Activated T-cell treated with anti-CD3 and anti-CD28 coated beads, Interleukin-2, amount 50 U/mL, for 72 hours (primary cell): ENCODE measurements at places on chromosomes 2 and 18. TPM values are rescaled to one million over a fixed set of nuclear protein-coding genes. Genes with fewer than 3 reads are reported as not detected.

GRCh38 chr2:33106115-33106514, 159.4 kb downstream of the LTBP1 start:
- no peaks in the 10 kb centered on the region for H3K4me1 ChIP-seq
- H3K27me3 ChIP-seq: peaks cover 46% of the 10 kb centered on the region
- no peak for DNase-seq
- no peaks in the 10 kb centered on the region for H3K36me3 ChIP-seq

DNA sequence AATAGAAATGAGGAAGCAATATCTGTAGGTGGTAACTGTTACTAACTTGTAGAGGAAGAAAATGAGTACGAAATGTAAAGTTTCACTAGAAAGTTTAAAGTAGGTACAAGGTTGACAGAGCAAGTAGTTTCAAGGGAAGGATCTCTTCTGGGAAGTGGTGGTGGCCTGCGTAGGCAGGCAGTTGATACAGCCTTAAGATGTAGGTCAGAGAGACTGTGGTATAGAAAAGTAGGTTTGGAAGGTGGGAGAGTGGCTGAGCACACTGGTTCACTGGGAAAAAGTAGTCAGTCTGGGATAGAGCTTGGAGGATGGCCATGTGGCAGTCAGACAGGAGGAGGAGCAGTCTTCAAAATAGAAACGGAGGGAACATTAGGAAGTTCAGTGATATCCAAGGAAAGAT, 23.5 kb downstream of the KDM3A start:
- H3K4me1 ChIP-seq: peaks cover 42% of the 10 kb centered on the region
- no peaks in the 10 kb centered on the region for H3K27me3 ChIP-seq
- peak overlapping the region; percentile 39 for H3K27ac ChIP-seq

- no peaks in the 10 kb centered on the region for H3K27me3 ChIP-seq
- peaks cover 98% of the 10 kb centered on the region for H3K4me1 ChIP-seq
- peaks cover 28% of the 10 kb centered on the region for H3K36me3 ChIP-seq
- peak overlapping the region; percentile 56 for H3K27ac ChIP-seq
- DNase-seq: no peak
These were observed 24.8 kb downstream of the LPIN2 start for GRCh38 chr18:2987876-2988790.

GRCh38 chr2:237685408-237685807, 58.0 kb downstream of the LRRFIP1 start:
- no peak for DNase-seq
- no peak overlapping the region for H3K27ac ChIP-seq
- H3K36me3 ChIP-seq: no peaks in the 10 kb centered on the region
- peaks cover 42% of the 10 kb centered on the region for H3K4me1 ChIP-seq
- no peaks in the 10 kb centered on the region for H3K27me3 ChIP-seq

DNA sequence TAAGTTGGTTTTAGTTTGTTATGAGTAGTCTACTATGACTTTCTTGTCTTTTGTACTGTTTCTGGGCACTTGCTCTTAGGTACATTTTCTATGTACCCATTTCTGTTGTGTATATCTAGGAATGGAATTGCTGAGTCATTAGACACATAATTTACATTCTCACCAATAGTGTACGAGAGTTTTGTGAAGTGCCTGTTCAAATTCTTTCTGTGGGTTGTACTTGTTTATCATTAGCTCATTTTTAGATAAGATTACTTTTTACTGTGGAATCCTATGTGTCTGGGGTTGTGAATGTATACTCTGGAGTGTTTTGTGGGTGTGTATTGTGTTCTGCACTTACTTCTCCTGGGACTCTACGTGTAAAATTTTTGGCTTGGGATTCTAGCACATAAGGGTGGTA, 36.6 kb upstream of the CD28 start:
- no peak overlapping the region for H3K4me3 ChIP-seq
- peaks cover 25% of the 10 kb centered on the region for H3K4me1 ChIP-seq
- no peak overlapping the region for H3K27ac ChIP-seq
- no peaks in the 10 kb centered on the region for H3K27me3 ChIP-seq
- H3K36me3 ChIP-seq: peaks cover 3% of the 10 kb centered on the region
- no peak for DNase-seq

DNA sequence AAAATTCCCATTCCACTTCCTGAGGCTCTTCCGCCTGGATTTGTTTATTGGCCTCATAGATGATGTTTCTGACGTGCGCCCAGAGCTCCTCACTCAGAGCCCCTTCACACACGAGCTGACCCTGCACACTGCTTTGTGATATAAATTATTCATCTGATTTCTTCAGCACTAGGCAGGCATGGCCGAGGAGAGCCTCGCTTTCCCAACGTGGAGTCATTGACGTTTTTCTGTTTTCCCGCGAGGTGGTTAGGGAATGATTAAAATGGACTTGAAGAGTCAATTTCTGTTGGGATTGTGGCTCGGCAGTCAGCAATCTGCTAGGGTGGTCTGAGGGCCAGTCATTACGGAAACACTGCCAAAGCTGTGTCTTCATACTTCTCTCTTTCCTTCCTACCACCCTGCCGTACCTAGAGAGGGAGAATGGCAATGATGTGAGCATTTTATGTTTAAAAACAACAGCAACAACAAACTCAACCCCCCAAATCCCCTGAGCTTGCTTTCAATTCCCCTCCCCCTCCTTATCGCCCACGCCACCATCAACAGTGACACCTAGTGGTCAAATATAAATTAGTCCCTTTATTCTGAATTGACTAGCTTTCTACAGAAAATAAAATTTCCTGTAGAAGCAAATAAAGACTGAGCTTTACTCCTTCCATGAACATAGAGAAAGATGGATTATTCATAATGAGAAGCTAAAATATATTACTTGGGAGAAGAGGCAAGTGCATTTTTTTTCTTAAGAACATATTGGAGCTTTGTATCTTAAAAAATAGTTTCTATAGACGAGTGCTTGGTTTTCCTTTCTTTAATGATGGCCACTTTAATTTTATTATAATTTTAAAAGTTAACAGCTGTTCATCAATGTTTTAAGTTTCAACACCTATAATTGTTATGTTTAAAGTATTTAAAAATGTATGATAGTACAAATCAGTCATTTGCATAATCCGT, 285.1 kb downstream of the MTX2 start:
- peak; percentile 21 for DNase-seq
- peaks cover 61% of the 10 kb centered on the region for H3K27me3 ChIP-seq
- H3K4me3 ChIP-seq: peak overlapping the region; percentile 85

- no peaks in the 10 kb centered on the region for H3K4me1 ChIP-seq
- H3K27ac ChIP-seq: no peak overlapping the region
- no peaks in the 10 kb centered on the region for H3K36me3 ChIP-seq
- DNase-seq: no peak
These were observed 73.3 kb upstream of the L3MBTL4 start for GRCh38 chr18:6487968-6488367.

GRCh38 chr2:207473049-207473930, 56.5 kb upstream of the CREB1 start:
- H3K4me3 ChIP-seq: no peak overlapping the region
- H3K4me1 ChIP-seq: peaks cover 35% of the 10 kb centered on the region
- no peaks in the 10 kb centered on the region for H3K27me3 ChIP-seq
- H3K27ac ChIP-seq: peak overlapping the region; percentile 26
- no peaks in the 10 kb centered on the region for H3K36me3 ChIP-seq

DNA sequence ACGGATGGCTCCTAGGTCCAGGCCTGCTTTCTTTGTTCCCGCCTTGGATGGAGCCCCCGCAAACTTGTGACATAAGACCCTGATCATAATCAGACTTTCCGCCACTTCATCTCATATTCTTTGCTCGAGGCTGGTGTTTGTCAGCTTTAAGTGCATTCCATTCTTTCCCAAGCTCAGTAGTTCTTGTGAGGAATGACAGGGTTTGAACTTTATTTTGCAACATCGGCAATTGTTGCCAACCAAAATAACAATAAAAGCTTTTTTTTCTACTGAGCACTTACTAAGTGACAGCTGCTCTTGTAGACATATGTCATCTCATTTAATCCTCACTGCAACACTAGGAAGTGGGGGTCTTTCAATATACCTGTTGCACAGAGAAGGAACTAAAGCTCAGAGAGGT, 178.8 kb upstream of the ST6GAL2 start:
- no peak overlapping the region for H3K27ac ChIP-seq
- H3K4me3 ChIP-seq: no peak overlapping the region
- H3K36me3 ChIP-seq: no peaks in the 10 kb centered on the region
- H3K27me3 ChIP-seq: no peaks in the 10 kb centered on the region
- no peaks in the 10 kb centered on the region for H3K4me1 ChIP-seq

GRCh38 chr18:58446391-58447060, 182.4 kb downstream of the ALPK2 start:
- H3K36me3 ChIP-seq: no peaks in the 10 kb centered on the region
- no peaks in the 10 kb centered on the region for H3K4me1 ChIP-seq
- H3K4me3 ChIP-seq: no peak overlapping the region
- H3K27me3 ChIP-seq: peaks cover 15% of the 10 kb centered on the region

DNA sequence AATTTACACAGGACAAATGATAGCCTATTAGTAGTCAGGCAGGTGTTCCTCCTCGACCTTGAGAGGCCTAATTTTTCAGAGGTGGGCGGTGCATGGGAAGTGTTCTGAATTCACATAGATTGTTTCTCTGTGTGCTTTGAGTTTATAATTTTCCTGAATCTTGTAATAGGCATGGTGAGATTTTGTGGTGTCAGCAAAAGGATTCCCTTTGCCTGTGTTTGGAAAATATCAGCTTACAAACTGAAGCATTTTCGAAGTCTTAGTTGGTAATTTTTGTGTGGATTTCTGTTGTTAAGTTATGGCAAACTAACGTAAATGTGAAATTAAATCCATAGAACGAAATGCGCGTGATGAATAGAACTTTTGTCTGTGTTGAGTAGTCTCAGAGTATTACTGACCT, 194.0 kb upstream of the RBMS1 start:
- H3K4me3 ChIP-seq: no peak overlapping the region
- no peak for DNase-seq
- H3K27ac ChIP-seq: no peak overlapping the region
- no peaks in the 10 kb centered on the region for H3K36me3 ChIP-seq

CAPN14 gene
- 0.60 TPM for total RNA-seq

DLX2 gene
- 0.24 TPM for total RNA-seq

MBD5 gene
- 34.7 TPM for total RNA-seq

DUSP11 gene
- total RNA-seq: 35.1 TPM
